Natural killer cell treated with Interleukin-12 subunit alpha and Interleukin-12 subunit beta and Interleukin-15 and Interleukin-18, amount 100 ng/mL, for 72 hours (primary cell): ENCODE measurements at places on chromosomes 3 and 15. TPM values are rescaled to one million over a fixed set of nuclear protein-coding genes. Genes with fewer than 3 reads are reported as not detected.

Gene MLH1
- total RNA-seq: 69.5 TPM

Gene WDR5B
- total RNA-seq: 4.4 TPM

DNA sequence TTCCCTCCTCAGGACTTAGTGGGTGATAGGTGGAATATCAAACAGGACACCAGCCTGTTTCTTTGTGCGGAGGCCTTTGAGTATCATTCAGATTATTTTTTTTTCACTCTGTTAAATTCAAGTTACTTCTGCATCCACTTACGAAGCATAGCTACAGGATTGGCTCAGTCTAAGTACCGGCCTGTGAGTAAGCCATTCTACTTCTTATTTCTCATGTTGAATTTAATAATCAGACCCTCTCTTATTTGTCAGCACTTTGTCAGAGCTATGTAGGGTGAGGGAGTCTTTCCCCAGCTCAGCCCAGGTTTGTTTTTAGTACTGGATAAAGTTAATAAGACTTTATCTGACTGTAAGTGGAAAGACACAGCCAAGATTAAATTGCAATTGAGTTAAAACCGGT lies 54.7 kb downstream of the ITPR1 start:
- no peak for DNase-seq

DNA sequence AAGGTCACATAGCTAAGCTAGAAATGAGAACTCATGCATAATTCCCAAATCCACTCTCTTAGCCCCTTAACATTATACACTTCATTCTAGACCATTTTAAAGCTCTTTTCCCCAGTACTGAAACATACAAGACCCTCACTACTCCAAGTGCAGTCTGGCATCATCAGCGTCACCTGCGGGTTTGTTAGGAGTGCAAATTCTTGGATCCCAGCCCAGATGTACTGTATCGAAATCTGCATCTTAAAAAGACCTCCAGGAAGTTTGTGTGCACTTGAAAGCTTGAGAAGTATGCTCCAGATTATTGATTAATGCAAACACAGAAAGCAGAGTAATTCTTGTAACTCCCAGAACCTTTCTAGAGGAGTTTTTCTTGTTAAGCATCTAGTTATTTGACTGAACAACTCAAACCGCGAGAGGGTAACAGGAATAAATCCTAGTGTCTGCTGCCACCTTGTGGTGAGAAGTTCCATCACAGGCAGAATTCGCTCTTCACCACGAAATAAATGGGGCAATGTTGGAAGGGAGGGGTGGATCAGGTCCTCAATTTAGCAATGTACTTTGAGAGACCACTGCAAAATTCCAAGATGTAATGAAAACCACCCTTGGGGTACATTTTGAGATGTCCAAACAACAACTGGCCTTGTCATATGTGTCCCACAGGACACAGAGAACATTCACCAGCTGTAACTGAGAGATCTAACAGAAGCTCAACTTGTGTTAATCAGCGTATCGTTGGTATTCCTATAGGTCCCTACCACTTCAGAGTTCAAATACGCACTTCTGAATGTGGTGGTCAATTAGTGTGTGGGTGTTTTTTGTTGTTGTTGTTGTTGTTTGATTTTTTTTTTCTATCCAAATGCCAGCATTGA lies 583 bp upstream of the C3orf49 start:
- no peak for DNase-seq

Gene GALK2
- total RNA-seq: 27.6 TPM

Gene CLDN16
- not detected for total RNA-seq

DNA sequence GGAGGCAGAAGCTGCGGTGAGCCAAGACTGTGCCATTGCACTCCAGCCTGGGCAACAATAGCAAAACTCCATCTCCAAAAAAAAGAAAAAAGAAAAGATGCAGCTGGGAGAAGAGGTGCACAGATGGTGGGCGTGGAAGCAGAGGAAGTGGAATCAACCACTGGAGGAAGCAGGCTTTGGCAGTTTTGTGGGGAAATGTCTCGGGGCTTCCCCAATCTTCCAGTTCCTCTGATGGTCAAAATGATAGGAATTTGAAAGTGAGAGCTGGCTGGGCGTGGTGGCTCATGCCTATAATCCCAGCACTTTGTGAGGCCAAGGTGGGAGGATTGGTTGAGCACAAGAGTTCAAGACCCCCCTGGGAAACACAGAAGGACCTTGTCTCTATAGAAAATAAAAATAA lies 48.1 kb upstream of the SMAD3 start:
- DNase-seq: no peak

GRCh38 chr3:150759319-150759718 lies 3.6 kb downstream of the SIAH2 start:
- no peak for DNase-seq

Gene RYR3
- total RNA-seq: not detected

DNA sequence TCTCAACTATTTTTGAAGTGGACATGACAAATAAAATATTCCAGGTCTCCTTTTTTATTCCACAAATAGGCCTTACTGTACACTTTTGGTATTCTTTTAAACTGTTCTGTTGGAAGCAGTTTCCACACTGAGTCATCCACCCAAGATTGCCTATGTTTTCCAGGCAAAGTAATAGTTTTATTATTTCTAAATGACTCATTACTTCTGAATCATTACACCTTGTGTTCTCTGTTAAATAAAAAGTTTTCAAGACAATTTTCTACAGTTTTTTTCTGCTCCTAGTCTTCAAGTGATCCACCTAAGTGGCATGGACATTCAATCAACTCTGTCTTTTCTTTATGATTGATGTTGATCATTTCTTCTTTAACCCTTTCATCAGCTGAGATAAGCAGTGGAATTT lies 26.5 kb downstream of the PPP2R3A start:
- no peak for DNase-seq

- no peak for DNase-seq
These were observed 9.5 kb upstream of the PRKCD start for GRCh38 chr3:53151465-53151864.

- no peak for DNase-seq
These were observed 261.4 kb downstream of the TJP1 start for GRCh38 chr15:29560896-29561295.

DNA sequence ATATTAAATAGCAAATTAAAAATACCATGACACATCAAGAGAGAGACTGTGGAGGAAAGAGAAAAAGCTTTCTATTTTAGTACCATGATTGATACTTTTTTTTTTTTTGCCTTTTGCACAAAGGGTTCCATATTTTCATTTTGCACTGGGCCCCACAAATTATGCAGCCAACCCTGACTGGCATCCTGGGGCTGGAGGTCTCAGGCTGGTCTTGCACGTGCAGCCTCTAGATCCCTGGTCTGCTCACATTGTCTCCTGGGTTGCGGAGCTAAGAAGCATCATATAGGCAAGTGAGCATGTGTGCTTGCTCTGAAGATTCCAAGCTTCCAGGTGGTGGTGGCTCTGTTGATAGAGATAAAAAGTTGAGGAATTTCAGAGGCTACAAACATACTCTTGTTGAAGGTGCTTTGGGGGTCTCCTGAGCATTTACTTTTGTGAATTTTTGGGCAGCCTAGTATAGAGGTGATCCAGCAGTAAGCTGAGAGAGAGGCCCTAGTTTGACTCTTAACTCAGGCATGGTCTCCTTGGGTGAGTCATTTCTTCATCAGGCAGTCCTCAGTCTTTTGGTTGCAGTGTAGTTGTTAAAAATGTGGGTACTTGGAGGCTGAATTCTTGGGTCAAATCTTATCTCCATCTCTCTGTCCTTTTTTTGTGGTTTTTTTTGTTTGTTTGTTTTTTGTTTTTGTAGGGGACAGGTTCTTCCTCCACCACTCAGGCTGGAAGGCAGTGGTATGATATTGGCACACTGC lies 31.3 kb downstream of the SMAD3 start:
- DNase-seq: no peak

GRCh38 chr15:36579792-36580431 lies 486 bp downstream of the CDIN1 start:
- DNase-seq: no peak

DNA sequence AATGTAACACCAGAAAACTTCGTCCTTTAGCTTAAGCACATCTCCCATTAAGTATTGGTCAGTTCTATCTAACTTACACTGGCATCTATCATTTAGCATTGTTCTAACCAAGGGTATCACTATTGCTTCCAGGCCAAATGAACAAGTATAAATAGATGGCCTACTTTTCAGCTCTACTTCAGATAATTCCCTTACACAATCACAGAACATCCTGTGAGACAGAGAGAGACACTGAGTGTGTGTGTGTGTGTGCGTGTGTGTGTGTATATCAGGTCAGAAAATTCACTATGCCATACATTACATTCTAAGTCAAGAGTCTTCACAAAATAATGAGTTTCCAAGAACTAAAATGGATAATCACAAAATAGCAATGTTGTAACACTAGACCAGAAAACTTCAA lies 39.1 kb downstream of the SCAPER start:
- DNase-seq: no peak

Gene CAND2
- total RNA-seq: 0.62 TPM
